ENCODE measurements at places on chromosomes 4 and X.

GRCh38 chrX:20521222-20521621 is 254.5 kb upstream of the RPS6KA3 start:
- no peak for DNase-seq

DNA sequence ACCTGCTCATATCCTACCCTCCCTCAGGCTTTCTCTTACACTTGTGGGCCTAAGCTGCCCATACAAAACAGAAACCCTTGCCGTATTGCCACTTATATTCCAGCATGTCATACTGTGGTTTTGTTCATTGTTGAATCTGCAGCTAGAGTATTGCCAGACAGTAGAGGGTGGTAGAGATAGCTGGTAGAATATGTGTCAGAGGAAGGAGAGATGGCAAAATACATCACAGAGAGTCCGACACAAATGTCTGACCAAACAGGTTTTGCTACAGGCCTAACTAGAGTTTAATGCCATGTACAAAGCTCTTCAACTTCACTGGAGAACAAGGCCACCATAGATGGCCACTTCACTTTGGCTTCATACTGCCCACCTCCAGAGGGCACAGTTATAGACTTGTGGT is 160.1 kb downstream of the EFHC2 start:
- DNase-seq: no peak

GRCh38 chr4:37760840-37761239 is 65.6 kb upstream of the PGM2 start:
- no peak for DNase-seq

DNA sequence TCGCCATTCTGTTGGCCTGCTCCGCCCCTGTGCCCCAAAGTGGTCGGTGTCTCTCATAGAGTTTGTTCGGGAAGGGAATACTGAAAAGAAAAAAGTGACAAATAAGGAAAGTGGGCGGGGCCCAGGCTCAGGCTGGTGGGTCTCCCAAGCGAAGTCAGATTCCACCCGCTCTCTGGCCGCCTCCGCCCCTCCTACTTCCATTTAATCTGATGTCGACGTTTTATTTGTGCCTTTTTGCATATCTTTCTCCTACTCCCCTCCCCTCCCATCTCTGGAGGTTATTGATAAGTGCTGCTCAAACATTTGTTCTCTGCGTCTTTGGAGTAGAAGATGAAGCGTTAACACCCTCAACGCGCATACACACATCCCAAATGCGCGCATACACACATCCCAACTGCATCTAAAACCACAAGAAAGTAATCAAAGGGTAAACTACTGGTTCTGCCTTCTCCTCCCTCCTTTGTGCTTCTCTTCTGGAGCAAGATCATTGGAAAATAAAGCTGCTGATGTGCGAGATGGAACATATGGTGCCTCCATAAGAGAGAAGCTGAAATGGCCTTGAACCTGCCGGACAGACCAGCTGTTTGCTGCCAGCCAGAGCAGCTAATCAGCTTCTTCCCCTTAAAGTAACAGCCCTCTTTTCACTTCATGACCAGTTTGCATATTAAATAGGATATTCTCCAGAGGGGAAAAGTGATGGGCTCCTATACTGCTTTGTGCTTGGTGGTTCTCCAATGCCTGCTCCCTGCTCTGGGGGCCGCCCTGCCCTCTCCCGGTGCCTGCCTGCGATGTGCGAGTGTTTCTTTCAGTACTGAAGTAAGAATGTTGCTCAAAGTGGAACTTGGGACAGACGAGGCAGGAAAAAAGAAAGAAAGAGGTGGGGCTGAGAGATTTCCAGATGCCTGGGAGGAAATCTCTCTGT is 3.1 kb downstream of the MAMLD1 start:
- no peak for DNase-seq

Data from stimulated activated CD4-positive, alpha-beta T cell treated with anti-CD3 and anti-CD28 coated beads, Interleukin-2, amount 100 ng/mL, for 48 hours (primary cell).